Suppressor macrophage treated with lipopolysaccharide for 1 hour (primary cell): ENCODE measurements at places on chromosomes 2 and 18.

- DNase-seq: no peak
These were observed 25.7 kb downstream of the STEAP3 start for GRCh38 chr2:119249311-119249710.

- DNase-seq: no peak
These were observed 16.3 kb downstream of the THOC1 start for GRCh38 chr18:251572-251971.

GRCh38 chr2:216629784-216630183 is 3.4 kb upstream of the IGFBP2 start:
- DNase-seq: no peak

DNA sequence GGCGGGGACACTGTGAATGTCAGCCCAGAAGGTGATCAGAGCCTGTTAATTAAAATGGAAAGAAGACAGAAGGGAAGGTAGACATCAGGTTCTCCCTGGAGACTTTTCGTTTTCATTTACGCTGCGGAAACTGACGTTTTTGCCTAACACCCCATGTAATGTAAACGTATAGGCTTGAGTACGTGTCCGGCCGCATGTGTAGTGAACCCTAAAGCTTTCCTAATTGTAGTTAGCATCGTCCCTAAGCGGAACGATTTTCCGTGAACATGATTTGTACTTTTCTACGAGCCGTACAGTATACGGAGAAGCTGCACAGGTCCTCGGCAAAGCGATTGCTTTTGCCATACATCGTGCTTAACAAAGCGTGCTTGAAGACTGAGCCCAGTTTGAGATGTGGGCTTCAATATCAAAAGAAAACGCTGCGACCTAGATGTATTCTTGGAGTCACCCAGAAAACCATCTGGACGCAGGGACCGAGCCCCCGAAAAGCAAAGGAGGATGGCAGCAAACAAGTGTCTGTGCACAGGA is 284 bp downstream of the TIMM21 start:
- DNase-seq: no peak

GRCh38 chr18:32478807-32479206 is 8.1 kb upstream of the GAREM1 start:
- no peak for DNase-seq

- DNase-seq: no peak
These were observed 150.2 kb upstream of the ALPP start for GRCh38 chr2:232228332-232228731.

DNA sequence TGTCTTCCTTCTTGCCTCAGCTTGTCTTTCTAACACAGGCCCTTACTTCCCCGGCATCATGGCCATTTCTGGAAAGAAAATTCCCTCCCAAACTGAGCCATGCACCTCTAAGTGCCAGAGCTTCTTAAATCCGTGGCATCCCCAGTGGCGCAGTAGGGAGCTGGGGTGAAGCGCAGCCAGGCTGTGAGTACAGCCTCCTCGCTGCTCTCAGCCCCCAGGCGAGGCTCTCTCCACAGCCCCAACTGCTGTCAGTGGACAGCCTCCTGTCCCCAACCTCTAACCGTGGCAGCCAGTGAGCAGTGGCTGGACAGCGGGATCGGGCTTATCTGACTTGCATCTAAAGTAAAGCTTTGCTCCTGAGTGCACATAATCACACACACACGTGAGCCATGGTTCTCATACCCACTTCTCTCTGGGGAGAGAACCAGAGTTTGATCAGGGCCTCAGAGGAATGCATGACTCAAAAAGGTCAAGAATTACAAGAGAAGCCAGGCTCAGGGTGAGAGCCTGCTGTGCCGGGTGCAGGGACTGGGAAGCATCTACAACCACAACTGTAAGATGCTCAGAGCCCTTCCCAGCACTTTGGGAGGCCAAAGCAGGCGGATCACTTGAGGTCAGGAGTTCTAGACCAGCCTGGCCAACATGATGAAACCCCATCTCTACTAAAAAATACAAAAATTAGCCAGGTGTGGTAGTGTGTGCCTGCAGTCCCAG is 50.7 kb downstream of the SFXN5 start:
- no peak for DNase-seq

DNA sequence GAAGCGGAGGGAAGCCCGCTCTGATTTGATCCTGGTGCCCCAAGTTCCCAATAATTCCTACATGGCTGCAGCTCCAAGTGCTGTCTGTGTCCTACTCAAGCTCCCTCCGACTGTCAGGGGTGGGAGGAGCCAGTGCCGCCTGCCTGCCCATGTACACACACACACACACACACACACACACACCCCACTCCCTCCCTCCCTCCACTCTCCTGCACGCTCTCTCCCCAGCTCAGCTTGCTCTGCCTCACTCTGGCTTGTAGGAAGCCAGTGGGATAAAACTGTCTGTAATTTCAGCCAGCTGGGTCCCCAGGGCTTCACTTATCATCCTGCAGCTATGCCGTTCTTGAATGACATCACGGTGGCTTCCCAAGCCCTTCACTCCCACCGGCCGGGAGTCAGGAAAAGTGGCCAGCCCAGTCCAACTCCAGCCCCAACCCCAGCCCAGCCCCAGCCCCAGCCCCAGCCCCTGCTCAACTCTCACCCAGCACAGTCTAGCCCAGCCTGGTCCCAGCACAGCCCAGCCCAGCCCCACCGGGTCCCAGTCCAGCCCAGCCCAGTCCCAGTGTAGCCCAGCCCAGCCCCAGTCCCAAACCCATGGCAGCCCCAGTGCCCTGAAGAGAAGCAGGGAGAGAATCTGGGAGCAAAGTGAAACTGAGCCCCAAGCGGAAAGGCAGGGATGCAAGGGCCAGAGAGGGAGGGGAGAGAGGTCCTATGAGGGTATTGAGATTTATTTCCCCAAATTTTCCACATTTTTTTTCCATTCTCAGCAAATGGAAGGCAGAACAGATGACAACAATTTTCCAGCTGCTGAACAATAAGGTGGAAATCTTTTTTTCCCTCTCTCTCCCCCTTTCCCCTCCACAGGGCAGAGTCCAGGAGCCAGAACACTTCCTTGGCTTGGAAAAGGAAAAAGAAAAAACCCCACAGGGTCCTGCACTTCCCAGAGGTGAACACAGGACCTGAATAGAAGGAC is 144.0 kb downstream of the TNS1 start:
- DNase-seq: no peak

GRCh38 chr2:55518841-55519165 is 715 bp upstream of the CFAP36 start:
- no peak for DNase-seq

- no peak for DNase-seq
These were observed 67.8 kb downstream of the CWC22 start for GRCh38 chr2:179939259-179939658.

- no peak for DNase-seq
These were observed 76.1 kb upstream of the KCTD1 start for GRCh38 chr18:26624443-26624842.

- peak; percentile 47 for DNase-seq
These were observed 61.8 kb downstream of the CDH2 start for GRCh38 chr18:28115149-28115550.

- DNase-seq: no peak
These were observed 113.0 kb downstream of the QPCT start for GRCh38 chr2:37457401-37457901.

DNA sequence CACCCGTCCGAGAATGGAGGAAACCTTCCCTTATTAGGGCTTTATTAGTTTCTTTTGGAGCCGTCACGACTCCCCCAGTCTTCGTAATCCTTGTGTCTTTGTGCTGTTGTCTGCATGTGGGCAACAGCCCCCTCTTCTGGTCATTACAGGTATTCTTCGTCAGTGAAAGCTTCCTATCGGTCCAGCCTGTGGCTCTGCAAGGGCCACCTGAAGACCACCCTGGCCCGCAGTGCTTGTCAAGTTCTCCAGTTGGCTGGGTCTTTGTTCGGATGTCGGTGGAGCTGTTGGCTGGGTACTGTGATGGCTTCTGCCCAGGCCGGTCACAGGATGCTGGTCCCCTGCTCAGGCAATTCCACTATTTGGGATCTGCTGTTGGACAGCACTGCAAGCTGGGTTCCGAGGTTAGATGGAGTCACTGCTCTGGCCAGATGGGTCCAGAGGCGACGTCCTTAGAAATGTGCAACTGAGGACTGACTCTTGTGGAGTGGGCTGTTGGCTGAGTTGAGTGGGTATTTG is 19.2 kb downstream of the E2F6 start:
- peak; percentile 64 for DNase-seq

- DNase-seq: no peak
These were observed 7.5 kb downstream of the KCNG3 start for GRCh38 chr2:42486145-42486906.

DNA sequence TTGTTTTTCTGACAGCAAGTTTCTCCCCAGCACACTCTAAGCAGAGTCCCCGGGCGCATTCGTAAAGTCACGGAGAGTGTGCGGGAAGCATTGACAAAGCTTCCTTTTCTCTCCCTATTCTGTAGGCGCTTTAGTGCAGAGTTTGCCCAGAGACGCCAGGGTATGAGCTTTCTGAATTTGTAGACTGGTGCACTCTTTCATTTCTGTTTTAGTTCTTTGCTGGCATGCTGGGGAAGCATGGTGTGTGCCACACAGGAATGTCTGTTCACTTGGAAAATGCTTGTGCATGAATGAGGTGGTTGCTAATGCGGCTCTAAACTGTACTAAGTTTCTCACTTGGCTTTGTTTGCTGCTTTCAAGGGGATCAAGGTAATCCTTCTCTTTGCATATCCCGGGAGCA is 102.6 kb downstream of the RTN4 start:
- no peak for DNase-seq

DNA sequence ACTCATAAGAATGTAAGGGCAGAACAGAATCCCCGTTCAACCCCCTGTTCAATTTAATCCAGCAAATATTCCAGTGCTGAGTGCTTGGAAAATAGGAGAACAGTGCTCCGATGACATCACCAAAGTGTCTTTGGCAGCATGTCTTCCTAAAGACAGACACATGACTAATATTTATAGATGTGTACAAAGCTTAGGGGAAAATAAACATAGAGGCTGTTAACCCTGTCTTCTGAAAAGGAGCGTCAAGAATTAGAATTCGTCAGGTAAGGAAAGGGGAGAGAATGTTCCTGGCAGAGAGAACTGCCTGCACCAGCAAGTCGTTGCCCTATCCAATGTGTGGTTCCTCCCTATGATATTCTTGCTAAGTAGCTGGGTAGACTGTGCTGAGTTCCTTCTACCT is 72.7 kb downstream of the PLB1 start:
- DNase-seq: peak; percentile 39

DNA sequence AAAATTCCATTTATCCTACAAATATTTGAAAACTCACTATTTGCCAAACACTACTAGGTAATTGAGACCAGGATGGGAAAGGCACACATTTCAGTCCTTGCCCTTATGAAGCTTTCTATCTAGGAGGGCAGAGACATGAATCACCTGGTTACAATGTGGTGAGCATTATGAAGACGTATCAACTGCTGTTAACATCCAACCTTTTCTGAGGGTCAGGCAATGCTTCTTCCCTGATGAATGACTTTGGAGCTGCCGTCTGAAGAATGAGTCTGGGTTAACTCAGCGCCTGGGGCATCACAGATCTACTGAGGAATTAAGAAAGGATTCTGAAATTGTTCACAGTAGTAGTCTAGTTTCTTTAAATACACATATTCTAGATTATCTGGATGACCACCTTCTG is 62.1 kb upstream of the NOSTRIN start:
- no peak for DNase-seq

DNA sequence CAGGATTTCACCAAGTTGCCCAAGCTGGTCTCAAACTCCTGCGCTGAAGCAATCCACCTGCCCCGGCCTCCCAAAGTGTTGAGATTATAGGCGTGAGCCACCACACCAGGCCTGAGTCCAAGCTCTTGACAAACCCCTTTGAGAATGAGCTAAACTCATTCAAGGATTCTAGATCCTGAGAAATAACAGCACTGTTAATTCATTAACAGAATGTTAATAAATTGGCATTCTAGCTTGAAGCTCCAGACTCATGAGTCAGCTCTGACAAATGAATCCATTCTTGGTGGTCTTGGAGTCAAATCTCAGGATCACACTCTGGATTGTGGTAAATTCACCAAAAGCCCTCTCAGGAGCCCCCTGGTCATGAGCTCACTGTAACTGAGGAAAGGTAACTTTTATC is 1.8 kb downstream of the NARS1 start:
- DNase-seq: no peak

DNA sequence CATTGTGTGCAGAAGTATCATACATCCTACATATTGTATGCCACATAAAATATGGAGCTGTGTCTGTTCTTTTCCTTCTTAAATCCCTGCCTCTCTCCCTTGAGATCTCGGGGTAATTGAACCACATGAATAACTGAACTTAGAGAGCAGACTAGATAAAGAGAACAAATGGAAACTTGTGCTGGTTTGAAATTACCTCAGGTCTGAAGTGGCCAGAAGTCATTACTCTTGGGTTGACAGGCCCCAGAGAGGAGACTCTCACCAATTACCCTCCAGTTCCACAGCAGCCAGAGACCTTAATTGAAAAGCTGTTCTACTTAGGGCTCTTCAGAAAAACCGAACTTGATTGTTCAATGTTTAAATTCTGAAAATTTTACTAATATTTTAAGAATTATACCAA is 5.0 kb upstream of the ADAM17 start:
- no peak for DNase-seq

DNA sequence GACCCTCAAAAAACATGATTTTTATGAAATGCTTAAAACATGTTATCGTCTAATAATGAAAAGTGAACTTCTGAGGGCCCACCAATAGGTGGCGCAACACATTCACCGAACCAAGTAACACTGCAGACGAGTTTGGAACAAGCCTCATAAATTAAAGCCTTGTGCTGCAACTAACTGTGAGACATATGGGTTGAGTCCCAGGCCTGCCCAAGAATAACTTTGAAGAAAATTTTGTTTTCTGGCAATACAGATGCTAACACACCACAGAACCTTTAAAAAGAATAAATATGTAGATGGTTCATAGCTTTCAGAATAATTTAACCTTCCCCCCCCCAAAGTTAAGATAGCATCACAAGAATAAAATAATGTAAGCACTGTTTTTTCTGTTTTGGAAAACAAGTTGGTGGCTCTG is 285.9 kb downstream of the RNF144A start:
- DNase-seq: peak; percentile 74

GRCh38 chr18:61898640-61899101 is 5.9 kb upstream of the RNF152 start:
- no peak for DNase-seq

DNA sequence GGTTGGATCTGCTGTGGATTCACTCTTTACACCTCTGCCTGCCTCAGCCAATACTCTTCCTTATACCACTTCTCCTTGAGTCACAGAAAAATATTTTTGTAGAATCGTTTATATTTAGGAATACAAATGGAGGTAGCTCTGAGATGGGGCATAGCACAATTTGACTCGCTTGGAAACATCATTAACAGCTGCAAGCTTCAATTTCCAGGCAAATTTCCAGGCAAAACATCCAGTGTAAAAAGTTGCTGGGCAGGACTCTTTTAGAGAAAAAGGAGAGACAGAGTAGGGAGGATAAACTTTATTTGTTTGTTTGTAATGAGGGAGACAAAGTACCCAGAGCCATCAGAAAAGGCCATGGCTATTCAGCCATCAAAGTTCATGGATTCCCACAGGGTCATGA is 74.4 kb upstream of the SOX11 start:
- no peak for DNase-seq

DNA sequence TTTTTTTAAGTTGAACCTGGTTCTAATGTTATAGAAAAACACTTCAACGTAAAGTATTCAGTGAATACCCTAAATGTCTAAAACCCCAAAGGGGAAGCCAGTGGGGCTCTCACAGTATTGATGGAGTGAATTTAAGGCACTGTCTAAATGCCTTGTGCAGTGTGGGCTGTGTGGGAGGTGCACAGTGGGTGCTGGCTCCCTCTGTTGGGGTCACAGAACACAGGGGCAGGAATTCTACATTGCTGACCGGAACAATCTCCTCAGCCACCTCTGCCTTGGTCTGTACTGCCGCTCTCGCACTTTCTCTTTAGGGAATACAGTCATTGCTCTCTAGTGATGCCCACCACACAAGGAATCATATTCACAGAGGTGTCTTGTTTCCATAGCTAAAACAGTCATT is 45.4 kb downstream of the SPRED2 start:
- no peak for DNase-seq
